Pulmonary artery endothelial cell (primary cell): ENCODE measurements at places on chromosomes 13 and 19.

DNA sequence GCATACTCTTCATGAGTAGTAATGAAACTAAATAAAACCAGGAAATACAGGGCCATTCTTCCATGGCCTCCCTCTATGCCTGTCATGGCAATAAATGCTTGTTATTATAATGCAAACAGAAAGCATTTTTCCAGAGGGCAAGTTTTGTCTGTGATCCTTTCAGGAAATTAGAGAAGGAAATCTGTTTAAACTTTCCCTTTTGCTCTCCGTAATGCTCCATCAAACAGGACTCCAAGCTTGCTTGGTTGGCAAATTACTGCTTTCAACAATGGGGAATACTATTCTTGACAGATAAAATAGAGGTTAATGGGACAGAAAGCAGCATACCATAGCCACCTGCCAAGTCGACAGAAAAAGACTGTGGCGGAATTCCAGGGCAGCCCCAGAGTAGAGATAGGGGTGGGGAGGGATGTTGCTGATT, 252.5 kb downstream of the LHFPL6 start:
- peak; percentile 4 for DNase-seq

DNA sequence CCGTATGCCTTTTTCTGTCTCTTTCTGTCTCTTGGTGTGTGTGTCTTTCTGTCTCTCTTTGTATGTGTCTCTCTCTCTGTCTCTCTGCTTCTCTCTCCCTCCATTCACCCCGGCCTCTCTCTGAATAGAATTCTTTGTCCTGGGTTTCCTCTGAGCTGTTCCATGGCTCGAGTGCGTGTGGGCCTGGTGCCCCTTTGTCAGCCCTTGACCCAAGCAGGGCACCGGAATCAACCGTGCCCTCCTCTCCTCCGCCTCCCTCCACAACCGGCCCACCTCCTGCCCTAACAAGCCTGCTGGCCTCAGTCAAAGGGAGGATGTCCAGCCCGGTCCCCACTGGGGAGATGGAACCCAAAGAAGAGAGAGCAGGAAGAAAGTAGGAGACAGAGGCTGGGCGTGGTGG, 3.2 kb downstream of the AXL start:
- no peak for DNase-seq

DNA sequence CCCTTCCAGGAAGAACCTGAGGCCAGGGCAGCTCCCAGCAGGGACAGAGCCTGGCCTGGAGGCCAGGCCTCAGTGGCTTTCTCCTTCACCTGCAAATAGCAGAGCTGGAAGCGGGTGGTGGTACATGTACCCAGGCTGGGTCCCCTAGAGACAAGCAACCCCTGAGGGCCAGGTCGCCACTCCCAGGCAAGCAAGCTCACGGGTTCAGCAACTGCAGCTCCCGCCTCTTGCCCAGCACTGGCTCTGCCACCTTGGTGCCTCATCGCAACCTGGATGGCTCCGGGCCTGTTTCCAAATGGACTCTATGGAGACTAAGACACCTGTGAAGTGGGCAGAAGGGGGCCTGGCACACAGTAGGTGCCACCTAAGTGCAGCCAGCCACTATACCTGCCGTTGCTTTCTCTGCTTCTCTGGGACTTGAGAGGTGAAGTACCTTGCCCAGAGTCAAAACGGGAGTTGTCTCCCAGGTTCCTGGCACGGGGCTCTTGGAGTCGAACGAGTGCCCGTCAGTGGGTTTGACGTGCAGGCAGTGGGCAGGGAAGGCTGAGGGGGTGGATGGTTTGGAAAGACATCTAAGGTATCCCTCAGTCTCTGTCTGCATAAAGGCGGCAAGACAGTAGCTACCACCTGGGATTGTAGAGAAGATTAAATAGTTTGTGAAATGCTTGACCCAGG, 2.4 kb upstream of the PLPP2 start:
- no peak for DNase-seq

DNA sequence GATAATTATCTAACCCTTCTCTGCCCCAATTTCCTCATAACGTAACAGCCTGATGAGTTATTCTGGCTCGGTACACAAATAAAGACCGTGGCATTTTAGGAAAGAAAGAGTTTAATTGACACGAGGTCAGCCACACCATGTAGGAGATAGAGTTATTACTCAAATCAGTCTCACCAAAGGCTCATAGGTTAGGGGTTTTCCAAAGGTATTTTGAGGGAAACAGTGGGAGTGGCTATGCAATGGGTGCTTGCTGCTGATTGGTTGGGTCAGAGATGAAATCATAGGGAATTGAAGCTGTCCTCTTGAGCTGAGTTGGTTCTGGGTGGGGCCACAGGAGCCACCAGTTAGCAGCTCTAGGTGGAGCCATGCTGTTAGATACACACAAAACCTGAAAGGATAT, 137.5 kb downstream of the FREM2 start:
- DNase-seq: no peak

DNA sequence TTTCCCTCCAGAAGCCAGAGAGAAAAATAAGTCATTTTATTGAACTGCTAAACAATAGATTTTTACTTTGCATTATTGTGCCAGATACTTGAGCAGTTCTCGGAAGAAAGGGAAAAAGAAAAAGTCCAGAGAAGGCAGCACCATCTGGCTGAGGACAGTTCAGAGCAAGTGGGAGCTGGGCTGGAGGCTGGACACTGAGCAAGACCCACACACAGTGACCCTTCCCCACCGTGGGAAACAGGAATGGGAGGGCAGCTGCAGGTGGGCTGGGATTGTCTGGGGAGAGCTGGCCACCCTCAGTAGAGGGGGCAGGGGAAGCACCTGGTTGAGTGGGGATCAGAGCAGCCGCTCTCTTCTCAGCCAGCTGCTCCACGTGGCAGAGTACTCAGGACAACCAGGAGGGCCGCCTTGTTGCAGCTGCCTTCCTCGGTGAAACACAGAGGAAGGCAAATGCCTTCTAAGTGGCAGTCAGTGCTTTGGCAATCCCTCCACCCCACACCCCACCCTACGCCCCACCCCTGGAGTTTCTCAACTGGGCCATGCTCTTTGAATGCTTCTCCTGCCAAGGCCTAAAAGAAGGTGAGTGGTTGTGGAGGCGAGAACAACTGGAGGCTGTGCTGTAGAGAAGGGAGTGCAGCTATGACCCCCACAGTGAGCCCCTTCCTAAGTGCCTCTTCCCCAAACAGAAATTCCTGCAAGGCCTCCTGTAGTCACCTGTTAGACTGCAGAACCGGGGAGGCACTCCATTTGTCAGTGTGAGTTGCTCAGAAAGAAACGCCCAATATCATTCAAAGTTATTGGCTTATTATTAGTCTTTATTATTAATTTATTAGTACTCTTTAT, 179.3 kb downstream of the ZIC5 start:
- no peak for DNase-seq
